ENCODE measurements at places on chromosomes 6 and 20.
A peak's percentile ranks its signal among the peaks of the same experiment; 100 is the strongest.

- no peak for DNase-seq
These were observed 46.7 kb downstream of the TBC1D7 start for GRCh38 chr6:13281686-13282085.

DNA sequence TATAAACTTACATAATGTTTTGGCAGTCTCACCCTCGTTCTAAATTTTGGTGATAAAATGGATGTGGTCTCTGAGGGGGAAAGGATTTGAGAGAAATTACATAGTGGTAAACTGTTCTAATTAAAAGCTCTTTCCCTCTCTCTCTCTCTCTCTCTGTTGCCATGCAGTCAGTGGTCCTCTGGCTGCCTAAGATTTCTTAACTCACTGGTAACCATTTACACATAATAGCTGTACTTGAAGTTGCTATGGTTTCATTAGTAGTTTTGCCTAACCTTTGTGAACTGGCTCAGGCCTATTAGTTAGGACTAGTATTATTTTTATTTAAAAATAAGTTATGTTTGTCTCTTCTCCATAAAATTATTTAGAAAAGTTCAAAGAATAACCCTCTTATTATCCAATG lies 42.0 kb downstream of the MAPK14 start:
- DNase-seq = no peak

- DNase-seq = no peak
These were observed 667 bp downstream of the CAP2 start for GRCh38 chr6:17393892-17394631.

GRCh38 chr20:32314768-32315167 lies 37.3 kb downstream of the KIF3B start:
- DNase-seq = peak; percentile 89

DNA sequence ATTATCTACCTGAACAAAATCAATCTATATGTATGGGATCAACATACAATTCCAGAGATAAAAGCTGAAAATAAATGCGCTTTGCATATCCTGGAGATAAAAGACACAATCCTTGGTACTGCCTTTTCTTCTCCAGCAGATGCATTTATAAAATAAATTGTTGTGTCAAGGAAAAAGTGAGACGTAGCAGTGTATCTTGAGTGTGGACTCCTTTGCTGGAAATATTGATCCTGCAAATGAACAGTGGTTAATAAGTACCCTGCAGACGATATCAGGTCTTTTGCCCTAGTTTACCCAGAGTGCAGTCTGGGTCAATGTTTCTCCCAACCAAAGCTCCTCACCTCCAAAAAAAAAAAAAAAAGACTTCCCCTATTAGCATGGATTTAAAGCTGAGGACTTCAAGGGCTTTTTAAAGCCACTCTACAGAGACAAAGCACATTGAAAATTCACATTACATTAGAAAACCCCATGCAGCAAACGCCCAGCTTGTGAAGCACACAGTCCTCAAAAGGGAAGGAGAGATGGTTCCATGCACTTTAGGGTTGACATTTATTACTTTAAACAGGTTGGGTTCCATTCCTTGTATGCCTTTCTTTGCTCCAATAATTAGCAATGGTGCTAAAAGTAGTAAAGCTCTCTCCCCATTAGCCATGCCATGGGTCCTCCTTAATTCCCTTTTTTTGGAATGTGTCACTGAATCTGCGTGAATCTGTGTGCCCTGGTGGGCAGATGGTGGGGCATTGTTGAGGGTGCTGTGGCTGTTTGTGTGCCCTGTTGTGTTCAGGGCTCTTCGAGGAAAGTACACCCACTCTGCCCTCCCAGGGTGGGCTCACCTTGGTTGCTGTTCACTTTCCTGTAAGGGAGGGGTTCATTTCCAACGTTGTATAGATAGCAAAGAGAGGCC lies 21.1 kb downstream of the FOXA2 start:
- DNase-seq = no peak

DNA sequence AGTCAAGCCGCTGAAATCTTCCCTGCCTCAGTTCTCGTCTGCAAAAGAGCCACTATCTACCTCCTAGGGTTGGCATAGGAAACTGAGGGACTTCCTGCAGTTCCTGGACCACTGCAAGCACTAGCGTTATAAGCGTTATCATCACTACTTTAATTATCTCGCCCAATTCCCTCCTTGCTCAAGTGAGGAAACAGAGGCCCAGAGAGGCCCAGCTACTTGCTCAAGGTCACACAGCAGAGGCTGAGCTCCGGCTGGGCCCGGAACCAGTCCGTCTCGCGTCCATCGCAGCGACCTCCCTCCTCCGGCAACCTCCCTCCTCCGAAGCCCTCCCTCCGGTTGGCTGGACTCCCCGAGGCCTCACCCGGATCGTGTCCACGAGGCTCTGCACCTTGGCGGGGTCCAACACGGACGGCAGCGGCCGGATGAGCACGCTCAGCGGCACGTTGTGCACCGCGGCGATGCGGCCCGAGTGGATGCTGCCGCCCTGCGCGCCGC lies 338 bp downstream of the SRXN1 start:
- no peak for DNase-seq

DNA sequence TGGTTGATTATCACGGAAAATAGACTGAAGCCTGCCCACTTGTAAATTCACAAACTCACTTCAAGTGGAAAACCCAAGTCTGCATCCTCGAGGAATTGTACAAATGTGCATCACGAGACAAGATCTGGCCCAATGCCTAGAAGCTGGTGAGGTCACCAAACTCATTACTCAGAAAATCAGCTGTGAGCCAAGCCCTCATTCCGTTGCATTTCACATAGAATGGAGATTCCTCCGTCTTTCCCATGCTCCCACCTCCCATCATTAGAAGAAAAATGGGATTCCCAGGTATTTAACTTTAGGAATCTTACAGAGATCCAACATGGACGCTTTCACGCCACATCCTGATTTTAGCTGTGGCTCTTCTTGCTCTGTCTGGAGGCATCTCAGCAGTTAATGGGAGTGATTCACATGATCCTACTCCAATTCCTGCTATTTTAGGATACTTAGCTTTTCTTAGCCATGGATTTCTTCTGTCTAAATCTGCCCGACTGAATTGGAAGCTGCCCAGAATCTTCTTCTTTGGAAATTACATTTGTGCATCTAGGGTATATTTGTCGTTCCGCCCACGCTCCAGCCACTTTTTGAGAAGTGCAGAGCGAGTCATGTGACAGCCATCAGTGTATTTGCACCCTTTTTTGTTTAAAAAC lies 68.7 kb upstream of the STMND1 start:
- no peak for DNase-seq

GRCh38 chr6:151166180-151166579 lies 73.6 kb upstream of the AKAP12 start:
- DNase-seq = no peak

- DNase-seq = peak; percentile 49
These were observed 56.3 kb upstream of the TULP1 start for GRCh38 chr6:35569011-35569461.

GRCh38 chr20:33465481-33466302 lies 22.1 kb upstream of the SNTA1 start:
- DNase-seq = peak; percentile 20

- DNase-seq = peak; percentile 54
These were observed 516 bp downstream of the GTPBP2 start for GRCh38 chr6:43628393-43629103.

GRCh38 chr6:110528101-110528929 lies 51.9 kb upstream of the SLC22A16 start:
- peak; percentile 62 for DNase-seq

GRCh38 chr6:150915880-150916265 lies 50.4 kb downstream of the MTHFD1L start:
- DNase-seq = no peak

- DNase-seq = no peak
These were observed 130.5 kb downstream of the HFE start for GRCh38 chr6:26217714-26218075.

DNA sequence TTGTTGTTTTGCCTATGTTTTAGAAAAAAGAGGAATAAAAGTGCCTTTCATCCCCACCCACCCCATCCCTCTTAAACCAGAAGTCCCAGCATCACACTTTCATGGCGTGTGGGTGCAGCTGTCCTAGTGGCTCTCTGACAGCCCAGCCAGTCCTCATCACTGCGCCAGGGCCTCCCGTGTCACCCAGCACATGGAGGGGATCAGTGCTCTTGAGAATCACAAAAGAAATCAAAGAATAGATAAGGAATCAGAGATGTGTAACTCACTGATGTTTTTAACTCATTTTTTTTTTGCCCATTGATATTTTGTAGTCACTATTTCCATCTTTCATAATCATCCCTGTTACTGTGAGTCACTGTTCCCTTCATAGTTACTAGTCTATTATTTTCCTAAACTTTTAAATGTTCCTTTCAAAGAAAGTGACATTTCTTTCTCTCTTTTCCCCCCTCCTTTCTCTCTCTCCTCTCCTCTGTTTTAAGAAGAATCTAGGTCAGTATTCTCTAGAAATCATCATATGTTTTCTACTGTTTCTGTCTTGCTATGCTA lies 78.6 kb downstream of the AIG1 start:
- DNase-seq = no peak

DNA sequence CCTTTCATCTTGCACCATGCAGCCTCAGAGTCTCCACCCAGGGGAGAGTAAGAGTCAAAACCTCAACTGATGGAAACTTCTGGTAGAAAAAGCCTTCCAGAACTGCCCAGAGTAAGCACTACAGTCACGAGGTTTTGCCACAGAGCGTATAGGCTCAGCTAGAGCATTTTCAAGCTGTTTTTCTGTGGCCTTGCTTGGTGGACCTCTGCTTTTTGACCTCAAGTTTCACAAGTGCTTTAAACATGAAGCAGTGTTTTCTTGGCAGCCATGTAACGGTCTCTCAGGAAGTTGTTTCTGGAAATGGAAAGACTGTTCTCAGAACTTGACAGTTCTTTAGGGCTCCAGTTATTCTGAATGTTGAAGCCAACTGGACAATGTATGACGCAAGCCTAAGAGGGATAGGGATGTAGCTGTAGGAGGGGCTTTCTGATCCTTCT lies 146.5 kb downstream of the ZDHHC14 start:
- no peak for DNase-seq

DNA sequence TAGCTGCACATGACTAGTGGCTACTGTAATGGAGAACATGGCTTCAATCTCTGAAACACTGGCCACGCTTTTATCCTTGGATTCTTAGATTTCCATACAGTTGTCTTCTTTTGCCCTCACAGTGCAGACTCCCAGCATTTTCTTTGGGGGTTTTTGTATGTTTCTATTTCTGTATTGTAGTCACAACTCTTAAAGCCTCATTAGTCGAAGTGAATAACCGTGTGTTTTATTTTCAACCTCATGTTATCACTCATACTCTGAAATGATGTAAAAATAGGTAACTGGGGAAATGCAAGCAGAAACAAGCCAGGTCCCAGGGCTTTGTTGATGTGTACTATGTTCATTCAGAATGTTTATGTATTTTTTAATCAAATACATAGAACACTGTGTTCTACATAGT lies 162.9 kb downstream of the JARID2 start:
- DNase-seq = no peak

Data from BE2C (cell line).